Germinal center (tissue), 1 donor: ENCODE measurements at places on chromosomes 5 and 9.

DNA sequence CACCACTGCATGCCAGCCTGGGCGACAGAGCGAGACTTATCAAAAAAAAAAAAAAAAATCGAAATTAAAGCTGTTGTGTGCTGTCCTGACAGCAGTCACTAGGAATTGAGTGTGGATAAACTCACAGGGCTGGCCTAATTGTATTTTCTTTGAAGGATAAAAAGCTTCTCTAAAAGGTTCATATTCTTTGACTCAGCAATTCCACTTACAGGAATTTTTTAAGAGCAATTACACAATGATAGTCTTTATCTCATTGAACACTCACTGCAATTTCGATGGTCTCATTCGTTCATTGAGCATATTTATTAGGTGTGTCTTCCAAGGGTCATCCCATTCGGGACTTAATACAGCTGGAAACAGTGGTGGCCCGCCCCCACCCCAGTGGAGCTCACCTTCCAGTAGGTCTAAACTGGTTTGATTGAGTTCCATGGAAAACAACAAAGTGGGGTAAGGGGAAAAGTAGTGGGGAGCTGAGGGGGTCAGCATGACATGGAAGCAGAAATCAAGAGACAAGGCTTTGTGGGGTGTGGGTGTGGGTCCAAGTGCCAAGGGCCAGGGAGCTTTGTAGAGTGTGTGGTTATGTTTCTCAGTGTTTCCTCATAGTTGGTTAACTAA, 6.7 kb downstream of the CDK9 start:
- DNase-seq: no peak

- DNase-seq: no peak
Measured at GRCh38 chr5:178548746-178549145, 41.4 kb downstream of the COL23A1 start.

DNA sequence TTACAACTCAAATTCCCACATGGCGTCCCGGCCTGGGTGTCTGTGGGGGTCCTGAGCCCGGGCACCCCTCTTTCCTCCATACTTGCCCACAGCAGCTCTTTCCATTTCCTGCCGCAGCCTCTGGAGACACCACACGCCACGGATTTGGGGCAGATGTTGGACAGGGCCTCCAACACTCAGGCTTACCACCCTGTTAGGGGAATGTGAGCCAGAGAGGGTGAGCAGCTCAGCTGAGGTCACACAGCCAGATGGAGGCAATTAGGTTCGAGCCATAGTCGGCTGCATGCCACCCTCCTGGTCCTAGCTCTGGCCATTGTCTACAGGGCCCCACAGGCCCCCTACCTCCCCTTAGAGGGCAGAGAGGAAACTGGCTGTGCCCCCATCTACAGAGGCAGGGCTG, 75.6 kb upstream of the STXBP1 start:
- no peak for DNase-seq

GRCh38 chr5:144203750-144204596, 33.3 kb downstream of the KCTD16 start:
- peak; percentile 32 for DNase-seq

DNA sequence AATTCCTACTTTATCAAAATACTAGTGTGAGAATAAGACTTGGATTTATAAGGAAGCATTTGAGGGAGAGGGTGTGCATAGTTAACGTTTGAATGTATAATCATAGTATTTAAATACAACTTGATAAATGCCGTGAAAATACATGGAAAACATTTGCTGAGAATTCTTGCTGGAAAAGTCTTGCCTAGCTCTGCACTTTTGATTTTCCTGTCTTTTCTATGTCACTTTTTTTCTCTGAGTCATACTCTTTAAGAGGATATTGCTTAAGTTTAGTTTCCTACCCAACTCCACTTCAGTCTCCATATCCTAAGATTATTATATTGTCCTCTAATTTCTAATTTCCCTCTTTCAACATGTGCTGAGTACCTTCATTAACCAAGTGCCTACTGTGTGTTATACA, 616.6 kb upstream of the SEMA6A start:
- no peak for DNase-seq

GRCh38 chr9:135151757-135152613, 64.5 kb downstream of the OLFM1 start:
- DNase-seq: no peak

GRCh38 chr9:120583958-120584369, 4.0 kb upstream of the CDK5RAP2 start:
- DNase-seq: peak; percentile 76

- DNase-seq: no peak
Measured at GRCh38 chr5:69170495-69170894, 3.5 kb downstream of the CCNB1 start.
